A549 treated with CpdA at 1 μM for 4 hours (cell line): ENCODE measurements at places on chromosomes 5 and 9. TPM values are rescaled to one million over a fixed set of nuclear protein-coding genes. Genes with fewer than 3 reads are reported as not detected.

Gene MARVELD2
- 2.1 to 3.4 TPM (median 2.5 TPM) in 5 replicates for total RNA-seq

Gene IFNA21
- not detected in 5 replicates for total RNA-seq

Gene OMD
- not detected in 5 replicates for total RNA-seq

Gene PIP5K1B
- not detected in 5 replicates for total RNA-seq

Gene EIF4E1B
- total RNA-seq, result not detected in 5 replicates

Gene LAMC3
- 1.5 to 2.6 TPM (median 2.2 TPM) in 5 replicates for total RNA-seq

Gene PCDHGA12
- 0.02 TPM in 1 of 5 replicates, not detected in the others for total RNA-seq

Gene ADAMTS6
- total RNA-seq, result 0.03 to 0.12 TPM (median 0.08 TPM) in 4 of 5 replicates, not detected in the other

Gene FAM151B
- 1.5 to 3.7 TPM (median 1.7 TPM) in 5 replicates for total RNA-seq

Gene STK32A
- total RNA-seq, result 0.09 to 0.30 TPM (median 0.29 TPM) in 5 replicates

Gene SPATA31E1
- 0.01 to 0.03 TPM in 2 of 5 replicates, not detected in the others for total RNA-seq

Gene COL5A1
- total RNA-seq, result 33.0 to 64.6 TPM (median 55.0 TPM) in 5 replicates

Gene TAF1L
- total RNA-seq, result not detected in 5 replicates

Gene STC2
- 53.7 to 87.1 TPM (median 59.5 TPM) in 5 replicates for total RNA-seq

Gene ARSI
- total RNA-seq, result 33.5 to 52.9 TPM (median 42.9 TPM) in 5 replicates

Gene SLC36A3
- total RNA-seq, result not detected in 5 replicates

Gene IL5
- total RNA-seq, result not detected in 5 replicates

Gene CMYA5
- 0.10 to 0.24 TPM (median 0.22 TPM) in 5 replicates for total RNA-seq

Gene ANKRA2
- 8.3 to 14.9 TPM (median 10.5 TPM) in 5 replicates for total RNA-seq

Gene CCDC192
- not detected in 5 replicates for total RNA-seq

Gene IFNE
- total RNA-seq, result 1.6 to 3.3 TPM (median 2.3 TPM) in 5 replicates

Gene RELL2
- 4.3 to 5.2 TPM (median 4.6 TPM) in 5 replicates for total RNA-seq

Gene GABRP
- not detected in 5 replicates for total RNA-seq

Gene DIPK1B
- total RNA-seq, result 6.4 to 10.5 TPM (median 7.9 TPM) in 5 replicates

Gene ADGRD2
- total RNA-seq, result 0.03 TPM in 1 of 5 replicates, not detected in the others

Gene ENTPD2
- 0.72 to 1.2 TPM (median 0.76 TPM) in 5 replicates for total RNA-seq

Gene IL9
- total RNA-seq, result not detected in 5 replicates

Gene EGFLAM
- 0.08 to 0.11 TPM in 2 of 5 replicates, not detected in the others for total RNA-seq

Gene PCDHB10
- 0.03 to 0.06 TPM in 2 of 5 replicates, not detected in the others for total RNA-seq

Gene RAB3C
- total RNA-seq, result not detected in 5 replicates
